Left ventricle myocardium inferior (tissue), 1 donor: ENCODE measurements at places on chromosomes 5 and 9.

- DNase-seq = no peak
Observed at GRCh38 chr5:54577528-54577927, 60.0 kb downstream of the SNX18 start.

DNA sequence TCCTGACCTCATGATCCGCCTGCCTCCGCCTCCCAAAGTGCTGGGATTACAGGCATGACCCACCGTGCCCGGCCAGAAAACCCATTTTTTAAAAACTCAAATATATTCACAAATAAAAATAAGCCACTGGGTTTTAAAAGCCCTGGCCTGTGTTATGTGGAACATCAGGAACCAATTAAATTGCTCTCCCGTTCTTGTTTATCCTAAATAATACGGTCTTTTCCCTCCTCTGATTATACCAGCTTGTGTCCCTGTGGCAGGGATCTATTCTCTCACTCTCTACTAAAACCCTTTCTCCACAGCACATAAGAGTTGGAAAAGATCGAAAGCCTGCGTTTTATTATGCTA, 30.1 kb upstream of the LPAR1 start:
- no peak for DNase-seq

GRCh38 chr5:173915310-173916014, 27.3 kb downstream of the CPEB4 start:
- DNase-seq = no peak

GRCh38 chr5:176899296-176899891, at the start of gene HK3:
Gene HK3 (minus strand): TSS chr5:176899346. CDS start chr5:176896159, 3,187 bp downstream.
- DNase-seq = no peak

GRCh38 chr9:89442501-89442978, 55.4 kb downstream of the SEMA4D start:
- no peak for DNase-seq
